ENCODE measurements at places on chromosomes 2 and 18. TPM values are rescaled to one million over a fixed set of nuclear protein-coding genes. Genes with fewer than 3 reads are reported as not detected.

DNA sequence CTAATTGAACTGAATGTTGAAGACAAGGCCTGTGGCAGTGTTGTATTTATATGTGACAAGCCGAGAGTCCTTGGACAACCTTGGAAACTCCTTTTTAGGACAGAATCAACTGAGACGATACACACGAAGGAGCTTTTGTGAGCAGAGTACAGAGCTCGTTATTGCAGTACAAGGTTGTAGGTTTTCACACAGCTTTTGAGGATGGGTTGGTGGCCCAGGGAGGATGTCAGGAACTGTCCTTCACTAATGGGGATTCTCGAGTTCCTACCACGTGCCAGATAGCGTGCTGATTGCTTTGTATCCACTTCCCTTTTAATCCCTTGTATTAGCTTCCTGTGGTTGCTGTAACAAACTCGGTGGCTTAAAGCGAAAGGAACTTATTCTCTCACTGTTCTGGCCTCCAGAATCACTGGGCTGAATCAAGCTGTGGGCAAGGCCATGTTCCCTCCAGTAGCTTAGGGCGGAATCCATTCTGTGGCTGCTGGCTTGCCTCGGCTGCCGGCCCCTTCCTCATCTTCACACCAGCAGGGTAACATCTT, 20.2 kb downstream of the INPP4A start:
- H3K4me1 ChIP-seq: peaks cover 94% of the 10 kb centered on the region
- DNase-seq: peak; percentile 44
- peak overlapping the region; percentile 66 for H3K27ac ChIP-seq
- peak overlapping the region; percentile 73 for H3K4me3 ChIP-seq
- H3K27me3 ChIP-seq: no peaks in the 10 kb centered on the region
- no peaks in the 10 kb centered on the region for H3K36me3 ChIP-seq

GRCh38 chr2:62478093-62478580, 27.9 kb downstream of the TMEM17 start:
- no peak overlapping the region for H3K4me3 ChIP-seq
- H3K36me3 ChIP-seq: no peaks in the 10 kb centered on the region
- H3K4me1 ChIP-seq: peaks cover 12% of the 10 kb centered on the region
- no peak overlapping the region for H3K27ac ChIP-seq

GRCh38 chr2:232420463-232421188, 14.0 kb downstream of the ALPG start:
- H3K27ac ChIP-seq: no peak overlapping the region
- DNase-seq: peak; percentile 50
- H3K36me3 ChIP-seq: peaks cover 7% of the 10 kb centered on the region
- no peaks in the 10 kb centered on the region for H3K4me1 ChIP-seq
- peak overlapping the region; percentile 85 for H3K4me3 ChIP-seq
- peaks cover 40% of the 10 kb centered on the region for H3K27me3 ChIP-seq

- DNase-seq: no peak
- no peaks in the 10 kb centered on the region for H3K27me3 ChIP-seq
Observed at GRCh38 chr2:112006076-112006410, 49.0 kb upstream of the TMEM87B start.

DNA sequence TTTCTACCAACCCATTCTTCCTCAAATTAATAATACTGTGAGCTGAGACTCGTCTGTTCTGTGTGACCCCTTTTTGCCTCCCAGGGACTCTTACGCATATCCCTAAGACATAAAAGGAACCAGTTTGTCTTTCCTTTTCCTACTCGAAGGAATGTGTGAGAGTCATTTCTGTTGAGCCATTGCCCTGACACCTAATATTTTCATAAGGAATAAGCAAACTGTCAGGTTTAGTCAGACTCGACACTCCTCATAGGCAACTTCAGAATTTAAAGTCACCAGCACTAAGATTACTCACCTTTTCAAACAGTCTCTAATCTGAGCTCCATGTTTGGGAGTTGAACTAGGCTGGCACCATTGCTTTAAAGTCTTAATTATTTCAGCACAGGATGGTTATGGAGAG, 305.5 kb downstream of the IKZF2 start:
- H3K27me3 ChIP-seq: peaks cover 20% of the 10 kb centered on the region
- no peak for DNase-seq
- peaks cover 3% of the 10 kb centered on the region for H3K36me3 ChIP-seq
- no peak overlapping the region for H3K4me3 ChIP-seq

- H3K36me3 ChIP-seq: no peaks in the 10 kb centered on the region
- H3K4me1 ChIP-seq: no peaks in the 10 kb centered on the region
- no peak overlapping the region for H3K4me3 ChIP-seq
Observed at GRCh38 chr18:33459612-33460011, 19.1 kb upstream of the CCDC178 start.

- DNase-seq: no peak
- no peaks in the 10 kb centered on the region for H3K27me3 ChIP-seq
- no peaks in the 10 kb centered on the region for H3K4me1 ChIP-seq
- H3K27ac ChIP-seq: no peak overlapping the region
- H3K4me3 ChIP-seq: no peak overlapping the region
Observed at GRCh38 chr18:7830468-7830867, 263.4 kb downstream of the PTPRM start.

LYPD1 gene
- total RNA-seq: not detected

ABCB11 gene
- total RNA-seq: not detected

EFR3B gene
- total RNA-seq: 0.60 TPM

MRPS5 gene
- total RNA-seq: 82.0 TPM

DLX1 gene
- total RNA-seq: 0.24 TPM

NPPC gene
- 1.1 TPM for total RNA-seq

Measured in activated T-cell treated with anti-CD3 and anti-CD28 coated beads, Interleukin-2, amount 50 U/mL, for 72 hours (primary cell).